ENCODE measurements at places on chromosomes 12 and 14.

- no peak for DNase-seq
Observed at GRCh38 chr12:16012117-16012516, 101.0 kb downstream of the DERA start.

GRCh38 chr12:72747111-72747849 lies 475.1 kb downstream of the TRHDE start:
- DNase-seq, result no peak

GRCh38 chr14:95533391-95533821 lies 1.4 kb upstream of the GLRX5 start:
- DNase-seq, result no peak

DNA sequence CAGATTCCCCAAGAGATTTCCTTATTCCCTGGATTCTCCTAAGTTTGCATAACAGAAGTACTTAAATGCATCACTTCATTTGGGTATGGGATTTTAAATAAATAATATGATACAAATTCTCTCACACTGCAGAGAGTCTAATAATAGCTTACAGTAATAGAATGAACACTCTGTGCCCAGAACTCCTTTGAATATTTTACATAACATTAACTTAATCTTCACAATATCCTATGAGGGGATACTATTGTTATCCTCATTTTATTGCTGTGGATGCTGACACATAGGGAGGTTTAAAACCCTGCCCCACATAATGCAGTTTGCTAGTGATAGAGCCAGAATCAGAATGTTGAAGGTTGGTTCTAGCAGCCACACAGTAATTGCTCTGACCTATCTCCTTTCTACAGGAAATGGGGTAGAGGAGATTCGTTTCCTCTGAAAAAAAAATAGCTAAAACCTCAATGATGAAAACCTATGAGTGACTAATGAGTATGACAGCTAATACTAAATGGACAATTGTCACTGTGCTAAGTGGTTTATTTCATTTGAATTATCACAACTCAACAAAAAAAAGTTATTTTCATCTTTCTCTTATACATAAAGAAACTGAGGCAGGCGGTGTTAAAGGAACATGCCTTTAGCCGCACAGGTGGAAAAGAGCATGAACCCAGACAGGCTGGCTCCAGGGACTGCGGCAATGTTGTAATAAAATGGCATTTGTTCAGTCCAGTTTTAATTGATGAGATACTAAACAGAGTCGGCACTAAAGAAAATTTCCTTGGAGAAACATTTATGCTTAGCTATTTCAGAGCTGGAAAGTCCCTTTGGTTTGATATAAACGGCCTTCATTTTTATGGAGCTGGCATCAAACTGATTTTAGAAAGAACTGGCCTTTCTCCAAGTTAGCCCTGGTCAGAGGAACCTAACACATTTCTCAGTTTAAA lies 880.9 kb downstream of the NRXN3 start:
- DNase-seq, result no peak

- DNase-seq, result no peak
Observed at GRCh38 chr14:69313176-69313575, 53.2 kb downstream of the GALNT16 start.

DNA sequence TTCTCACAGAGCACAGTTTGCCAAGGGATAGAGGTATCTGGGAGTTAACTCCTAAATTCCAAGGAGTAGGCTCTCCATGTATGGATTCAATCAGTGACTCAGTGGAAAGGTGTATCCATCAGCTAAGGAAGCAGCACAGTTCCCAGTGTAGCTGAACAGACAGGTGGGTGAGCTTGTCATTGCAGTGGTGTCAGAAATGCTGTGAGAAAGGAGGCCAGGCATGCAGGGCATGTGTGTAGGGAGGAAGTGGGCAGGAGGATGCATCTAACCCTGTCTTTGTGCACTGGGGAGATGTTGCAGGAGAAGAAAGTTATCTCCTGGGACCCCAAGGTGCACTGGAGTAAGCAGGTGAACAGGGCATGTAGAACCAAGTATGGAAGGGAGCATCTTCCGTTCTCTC lies 539.0 kb downstream of the VRK1 start:
- DNase-seq, result no peak

GRCh38 chr12:92360543-92360942 lies 214.9 kb upstream of the BTG1 start:
- DNase-seq, result no peak

DNA sequence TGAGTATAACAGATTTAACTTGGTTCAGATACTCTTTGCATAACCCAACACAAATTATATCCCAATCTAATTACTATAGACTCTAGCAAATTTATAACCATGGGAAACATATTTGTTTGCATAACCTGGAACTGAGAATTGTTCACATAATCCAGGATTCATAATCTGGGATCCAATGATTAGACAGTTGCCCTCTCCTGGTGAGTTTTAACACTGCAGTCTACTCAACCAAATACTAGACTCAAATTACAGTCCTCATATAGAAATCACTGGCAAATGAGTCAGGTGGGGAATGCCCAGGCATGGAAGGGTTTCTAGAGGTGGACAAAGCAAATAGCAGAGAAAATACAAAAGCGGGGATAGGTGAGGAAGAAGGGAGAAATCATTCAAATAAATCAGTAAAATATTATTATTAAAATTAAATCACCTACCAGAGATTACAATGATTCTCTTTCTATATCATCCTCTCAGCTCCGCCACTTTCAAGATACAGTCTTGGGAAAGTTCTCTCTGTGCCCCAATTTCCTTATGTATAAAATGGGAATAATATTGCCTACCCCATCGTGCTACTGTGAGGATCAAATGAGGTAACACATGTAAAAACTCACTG lies 9.4 kb downstream of the GCH1 start:
- DNase-seq, result no peak

GRCh38 chr14:103989034-103989433 lies 46.7 kb upstream of the RD3L start:
- DNase-seq, result no peak

GRCh38 chr12:92911339-92911738 lies 17.8 kb downstream of the EEA1 start:
- no peak for DNase-seq

DNA sequence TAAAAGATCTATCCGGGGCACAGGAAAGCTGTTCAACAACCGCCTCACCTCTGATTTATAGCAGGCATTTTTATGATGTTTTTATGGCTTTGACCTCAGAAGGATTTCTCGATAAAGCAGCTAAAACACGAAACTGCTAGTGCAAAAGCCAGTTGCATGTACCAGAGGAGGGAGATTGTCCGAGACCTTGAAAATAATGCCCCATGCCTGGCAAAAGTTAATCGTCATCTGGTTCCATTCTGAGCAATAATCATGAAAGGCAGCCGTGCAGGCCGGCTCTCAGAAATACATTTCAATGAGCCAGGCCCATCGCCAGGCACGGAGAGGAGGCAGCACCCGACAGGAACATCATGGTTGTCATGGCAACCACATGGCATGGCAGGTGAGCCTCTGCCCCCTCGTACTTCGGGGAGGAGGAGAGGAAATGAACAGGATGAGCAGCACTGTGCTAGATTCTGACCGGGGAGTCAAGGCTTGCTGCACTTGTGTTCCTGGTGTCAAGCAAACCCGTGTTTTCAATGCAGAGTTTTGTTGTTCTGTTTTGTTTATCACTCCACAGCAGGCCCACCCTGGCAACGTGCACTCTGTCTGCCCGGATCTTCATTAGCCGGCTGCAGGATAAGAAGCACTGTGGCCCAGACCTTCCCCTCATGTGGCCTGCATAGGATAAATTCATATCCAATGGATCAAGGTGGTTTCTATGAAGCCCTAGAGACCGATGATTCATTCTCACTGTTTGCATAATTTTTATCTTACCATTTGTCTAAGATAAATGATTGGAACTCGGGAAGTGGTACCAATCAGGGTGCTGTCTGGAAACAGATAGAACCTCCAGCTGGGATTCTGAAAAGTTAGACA lies 160.2 kb downstream of the RIMBP2 start:
- DNase-seq, result no peak

DNA sequence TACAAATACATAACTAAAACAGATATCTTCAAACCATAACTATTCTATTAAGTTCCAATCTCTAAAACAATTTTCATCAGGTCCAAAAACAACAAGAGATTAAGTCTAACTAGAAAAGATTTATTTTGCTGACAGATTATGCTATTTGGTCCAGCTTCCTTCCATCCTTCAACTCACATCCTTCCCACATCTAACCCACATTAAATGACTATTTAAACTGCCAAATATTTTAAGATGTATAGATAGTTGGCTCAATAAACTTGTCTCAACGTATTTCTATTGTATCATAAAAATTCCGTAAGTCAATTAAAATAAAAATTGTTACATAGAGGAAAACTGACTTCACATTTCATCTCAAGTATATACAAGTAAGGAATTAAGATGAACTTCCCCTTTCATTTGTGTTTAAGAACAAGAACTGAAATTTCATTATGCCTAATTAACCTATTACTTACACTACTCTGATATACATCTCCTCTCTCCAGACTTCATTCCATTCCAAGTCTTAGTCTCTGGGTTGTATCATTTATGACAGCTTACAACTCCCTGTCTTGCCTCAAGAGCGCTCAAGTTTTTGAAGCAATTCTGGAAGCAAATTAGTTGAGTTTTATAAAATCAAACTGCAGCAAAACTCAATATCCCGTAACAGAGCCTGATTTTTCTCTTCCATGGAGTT lies 25.4 kb downstream of the PAWR start:
- DNase-seq, result no peak

DNA sequence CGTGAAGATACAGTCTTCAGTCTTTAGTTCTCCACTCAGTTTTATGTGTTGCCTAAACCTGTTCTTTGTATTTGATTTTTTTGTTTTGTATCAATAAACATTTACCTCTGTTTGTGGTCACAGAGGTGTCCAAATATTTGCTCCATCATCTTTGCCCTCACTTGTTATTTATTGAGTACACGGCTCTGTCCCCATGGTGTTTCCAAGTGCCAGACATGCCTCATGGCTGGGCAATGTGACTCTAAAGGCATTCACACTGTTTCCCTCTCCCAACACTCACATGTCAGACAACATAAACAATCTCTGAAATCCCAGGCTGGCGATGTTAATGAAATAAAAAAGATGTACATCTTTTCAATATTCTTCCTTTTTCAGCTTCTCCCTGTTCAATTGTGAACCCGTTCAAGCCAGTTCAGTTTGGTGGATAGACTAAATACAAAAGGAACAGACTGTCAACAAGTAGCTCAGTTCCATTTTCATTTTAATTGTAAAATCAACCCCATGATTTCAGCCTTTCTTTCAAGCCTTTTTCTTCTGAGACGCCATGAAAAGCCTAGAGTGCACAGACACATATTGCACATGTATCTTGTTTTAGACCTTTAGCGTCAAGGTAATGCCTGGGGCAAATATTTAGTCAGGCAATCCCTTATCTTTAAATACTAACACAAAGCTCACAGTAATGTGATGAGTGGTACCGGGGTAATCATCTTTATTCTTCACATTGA lies 680.7 kb downstream of the GALC start:
- no peak for DNase-seq

- no peak for DNase-seq
Observed at GRCh38 chr12:124456133-124456651, 111.2 kb downstream of the NCOR2 start.

DNA sequence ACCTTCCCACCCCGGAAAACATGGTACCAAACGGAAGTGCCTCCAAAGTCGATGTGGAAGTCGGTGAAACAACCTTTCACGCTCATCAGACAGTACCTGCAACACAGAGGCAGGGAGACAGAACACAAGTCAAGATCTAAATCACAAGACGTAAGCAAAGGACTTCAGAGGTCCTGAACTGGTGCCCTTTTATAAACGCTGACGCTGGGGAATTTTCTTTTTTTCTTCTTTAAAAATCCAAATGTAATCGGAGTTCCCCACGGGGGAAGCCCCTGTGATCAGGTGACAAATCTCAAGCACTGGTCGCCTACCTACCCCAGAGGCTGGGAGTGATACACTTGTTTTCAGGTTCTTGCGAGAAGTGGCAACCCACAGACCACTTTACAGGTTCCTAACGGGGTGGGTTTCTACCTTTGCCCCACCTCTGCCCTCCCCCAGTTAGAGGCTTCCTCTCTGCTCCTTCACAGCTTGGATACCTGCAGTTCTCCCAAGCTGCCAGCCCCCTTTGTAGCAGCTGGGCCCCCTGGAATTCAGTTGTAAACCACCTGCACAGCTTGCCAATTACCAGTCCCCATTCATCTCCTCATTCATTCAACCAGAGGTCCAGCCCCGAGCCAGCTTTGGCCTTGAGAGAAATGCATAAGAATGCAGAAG lies 46.2 kb downstream of the KDM2B start:
- no peak for DNase-seq
